Thyroid gland (tissue), 4 donors: ENCODE measurements at places on chromosomes 7 and 10.

DNA sequence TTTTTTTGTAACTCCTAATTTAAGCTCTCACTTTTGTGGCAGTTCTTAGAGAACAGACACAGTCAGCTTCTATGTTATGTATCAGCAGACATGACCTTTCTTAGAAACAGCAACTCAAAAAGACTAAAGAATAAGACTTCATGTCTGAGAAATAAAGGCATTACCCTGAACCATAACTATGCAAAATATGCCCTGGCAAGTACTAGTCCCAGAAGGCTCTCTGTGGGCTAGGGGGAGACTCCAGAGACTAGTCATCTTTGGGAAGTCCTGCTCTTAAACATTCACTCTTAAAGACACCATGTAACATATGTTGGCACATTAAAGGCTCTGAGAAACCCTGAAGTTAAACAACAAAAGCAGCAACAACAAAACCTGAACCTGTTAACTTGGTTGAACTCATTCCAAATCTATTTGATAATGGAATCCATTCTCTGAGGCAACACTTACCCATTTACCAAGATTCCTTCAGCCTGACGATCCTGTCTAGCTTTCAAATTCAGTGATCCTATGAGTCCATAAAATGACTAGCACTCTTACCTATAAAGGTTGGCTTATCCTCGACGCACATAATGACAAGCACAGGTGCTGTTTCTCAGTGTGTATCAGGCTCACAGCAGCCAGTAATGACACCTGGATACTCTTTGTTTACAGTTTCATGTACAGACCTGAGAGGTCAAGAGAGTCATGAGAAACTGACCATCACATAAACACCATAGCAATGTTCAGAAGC is 62.3 kb downstream of the OSBPL3 start:
- no peak for DNase-seq

DNA sequence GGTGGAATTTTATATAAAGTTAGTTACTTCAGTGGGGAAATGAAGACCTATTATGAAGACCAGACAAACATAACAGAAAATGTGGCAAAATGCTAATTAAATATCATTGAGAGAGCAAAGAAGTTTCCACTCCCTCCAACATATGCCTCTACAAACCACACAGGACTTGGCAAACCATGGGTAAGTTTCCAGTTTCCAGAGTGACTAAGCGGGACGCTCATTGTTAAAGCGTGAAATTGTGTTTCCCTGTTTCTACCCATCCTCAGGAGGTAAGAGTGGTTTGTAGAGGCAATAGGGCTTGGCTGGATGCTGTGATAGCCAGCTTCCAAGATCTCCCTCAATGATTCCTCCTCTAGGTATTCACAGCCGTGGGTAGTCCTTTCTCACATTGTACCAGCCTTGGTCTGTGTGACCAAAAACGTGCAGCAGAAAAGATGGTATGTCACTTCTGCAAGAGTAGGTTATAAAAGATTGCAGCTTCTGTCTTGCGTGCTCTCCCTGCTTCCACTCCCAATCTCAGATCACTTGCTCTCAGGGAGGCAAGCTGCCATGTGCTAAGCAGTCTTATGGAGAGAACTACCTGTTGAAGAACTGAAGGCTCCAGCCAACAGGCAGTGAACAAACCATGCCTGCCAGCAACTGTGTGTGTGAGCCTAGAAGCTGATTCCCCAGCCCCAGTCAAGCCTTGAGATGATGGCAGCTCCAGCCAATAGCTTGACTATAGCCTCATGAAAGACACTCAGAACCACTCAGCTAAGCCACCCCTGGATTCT is 35.7 kb downstream of the CBX3 start:
- DNase-seq, result no peak

DNA sequence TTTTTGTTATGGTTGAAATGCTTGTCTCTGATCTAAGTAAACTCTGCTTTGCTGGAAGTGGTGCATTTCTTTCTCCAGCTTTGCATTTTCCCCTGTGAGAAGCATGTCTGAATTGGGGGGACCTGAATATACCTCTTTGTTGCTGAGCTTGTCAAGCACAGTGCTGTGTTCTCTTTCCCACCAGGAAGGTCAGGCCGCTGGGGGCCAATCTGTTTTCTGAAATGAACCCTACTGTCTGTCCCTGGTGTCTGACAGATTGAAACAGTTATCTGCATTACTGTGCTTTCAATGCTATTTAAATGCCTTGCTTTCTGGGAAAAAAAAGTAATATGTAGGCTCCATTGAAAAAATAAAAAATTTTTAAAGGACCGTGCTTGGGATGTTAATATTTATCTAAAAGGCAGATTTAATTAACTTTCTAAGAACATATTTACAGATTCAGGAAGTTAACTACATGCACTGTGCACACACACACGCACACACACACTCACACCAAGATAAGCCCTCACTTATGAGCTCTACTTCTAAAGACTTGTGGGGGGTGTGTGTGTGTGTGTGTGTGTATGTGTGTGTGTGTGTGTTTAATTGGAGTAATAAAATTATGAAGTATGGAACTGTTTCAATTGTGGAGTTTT is 127.0 kb upstream of the FZD1 start:
- no peak for DNase-seq

GRCh38 chr10:80174641-80175395 is 30.5 kb downstream of the ANXA11 start:
- DNase-seq, result no peak

DNA sequence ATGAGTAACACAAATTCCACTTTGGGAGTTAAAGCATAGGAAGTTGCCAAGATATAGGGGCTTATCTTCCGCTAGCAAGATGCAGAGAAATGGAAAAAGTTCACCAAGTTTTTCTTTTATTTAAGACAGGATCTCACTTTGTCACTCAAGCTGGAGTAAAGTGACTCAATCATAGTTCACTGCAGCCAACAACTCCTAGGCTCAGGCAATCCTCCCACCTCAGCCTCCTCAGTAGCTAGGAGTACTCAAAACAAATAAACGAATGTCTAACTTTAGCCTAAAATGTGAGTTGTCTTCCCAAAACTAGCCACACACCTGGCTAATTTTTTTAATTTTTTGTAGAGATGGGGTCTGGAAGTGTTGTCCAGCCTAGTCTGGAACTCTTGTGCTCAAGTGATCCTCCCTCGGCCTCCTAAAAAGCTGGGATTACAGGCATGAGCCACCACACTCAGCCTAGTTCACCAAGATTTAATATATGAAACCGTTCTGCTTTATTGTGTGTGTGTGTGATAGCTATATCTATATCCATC is 9.9 kb downstream of the VIM start:
- no peak for DNase-seq

DNA sequence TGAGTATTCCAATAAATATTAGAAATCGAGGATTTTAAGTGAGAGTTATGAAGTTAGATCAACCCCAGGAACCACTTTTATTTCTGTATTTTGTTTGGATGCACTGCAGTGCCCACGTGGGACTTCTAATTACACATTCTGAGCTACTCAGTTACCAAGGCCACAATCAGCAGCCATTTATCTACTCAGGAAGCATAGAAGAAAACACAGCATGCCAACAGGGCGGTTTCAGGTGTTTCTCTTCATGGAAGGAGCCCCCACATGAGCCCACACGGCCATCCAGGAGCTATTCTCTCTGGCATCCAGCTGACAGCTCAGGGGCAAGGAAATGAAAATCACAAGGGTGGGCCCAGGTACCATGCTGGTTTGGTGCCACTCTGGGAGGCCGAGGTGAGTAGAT is 266.5 kb upstream of the MKLN1 start:
- DNase-seq, result no peak

GRCh38 chr7:131326576-131326975 is 1.1 kb upstream of the MKLN1 start:
- DNase-seq, result no peak

DNA sequence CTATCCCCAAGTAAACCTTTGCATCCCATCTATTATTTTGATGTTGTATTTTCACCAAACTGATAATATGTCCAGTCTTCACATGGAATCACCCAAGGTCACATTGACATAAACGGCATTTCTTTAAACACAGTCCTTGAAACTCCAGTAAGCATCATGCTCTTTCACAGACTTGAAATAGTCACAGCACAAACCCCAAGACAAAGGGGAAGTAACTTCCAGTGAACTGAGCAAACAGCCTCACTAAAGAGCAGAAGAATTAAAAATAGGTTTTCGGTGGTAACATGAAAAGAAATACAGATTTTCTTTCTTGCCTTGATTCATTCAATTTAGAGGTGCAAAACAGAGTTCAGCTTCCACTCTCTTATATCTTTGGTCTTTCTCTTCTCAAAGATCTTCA is 253.7 kb downstream of the SFMBT2 start:
- DNase-seq, result no peak

DNA sequence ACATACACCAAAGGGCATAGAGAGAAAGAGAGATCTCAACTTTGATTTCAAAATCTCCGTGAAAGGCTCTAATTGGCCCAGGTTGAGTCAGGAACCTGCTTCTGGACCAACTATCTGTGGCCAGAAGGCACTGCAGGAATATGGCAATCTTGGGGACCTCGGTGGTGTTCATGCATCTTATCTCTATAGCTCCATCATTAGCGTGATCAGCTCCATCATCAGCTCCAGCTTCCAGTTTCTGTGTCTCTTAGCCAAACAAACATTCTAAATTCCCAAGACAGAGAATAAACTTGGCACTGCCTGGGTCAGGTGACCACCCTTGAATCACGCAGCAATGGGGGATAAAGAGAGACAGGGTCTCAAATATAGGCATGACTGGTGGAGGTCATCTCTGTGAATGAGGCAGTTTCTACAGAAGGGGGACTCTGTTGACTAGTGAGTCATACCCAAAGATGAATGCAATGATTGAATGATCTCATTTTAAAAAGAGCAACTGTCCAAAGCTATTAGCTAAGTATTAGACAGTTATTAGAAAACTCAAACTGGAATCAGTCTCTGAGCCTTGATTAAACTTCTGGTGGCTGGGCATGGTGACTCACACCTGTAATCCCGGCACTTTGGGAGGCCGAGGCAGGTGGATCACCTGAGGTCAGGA is 5.4 kb upstream of the NRF1 start:
- no peak for DNase-seq

DNA sequence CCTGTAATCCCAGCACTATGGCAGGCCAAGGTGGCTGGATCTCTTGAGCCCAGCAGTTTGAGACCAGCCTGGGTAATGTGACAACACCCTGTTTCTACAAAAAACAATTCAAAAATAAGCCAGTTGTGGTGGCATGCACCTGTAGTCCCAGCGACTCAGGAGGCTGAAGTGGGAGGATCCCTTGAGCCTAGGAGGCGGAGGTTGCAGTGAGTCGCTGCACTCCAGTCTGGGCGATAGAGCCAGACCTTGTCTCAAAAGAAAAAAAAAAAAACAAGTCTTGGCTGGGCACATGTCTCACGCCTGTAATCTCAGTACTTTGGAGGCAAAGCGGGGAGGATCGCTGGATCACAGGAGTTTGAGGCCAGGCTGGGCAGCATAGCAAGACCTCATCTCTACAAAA is 74.6 kb upstream of the PDSS1 start:
- no peak for DNase-seq

GRCh38 chr10:103506061-103506460 is 12.6 kb downstream of the NEURL1 start:
- no peak for DNase-seq

GRCh38 chr7:95066737-95067530 is 159.5 kb downstream of the PPP1R9A start:
- no peak for DNase-seq

DNA sequence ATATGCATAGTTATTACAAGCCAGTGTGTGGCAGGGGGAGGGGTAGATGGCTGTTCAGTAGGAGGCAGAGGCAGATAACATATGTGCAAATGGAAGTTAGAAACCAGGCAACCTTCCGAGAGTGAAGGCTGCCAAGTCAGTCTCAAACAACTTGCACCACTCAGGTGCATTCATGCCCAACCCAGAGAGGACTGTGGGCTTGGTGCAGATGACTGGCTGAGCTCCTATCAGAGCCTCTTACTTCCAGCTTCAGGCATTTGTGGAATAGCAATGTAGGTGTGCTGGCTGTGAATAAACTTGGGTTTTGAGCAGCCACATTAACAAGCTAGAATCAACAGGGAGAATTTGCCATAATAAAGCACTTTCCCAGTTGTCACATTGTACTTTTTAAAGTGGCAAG is 789.8 kb downstream of the PHTF2 start:
- DNase-seq, result peak; percentile 20

DNA sequence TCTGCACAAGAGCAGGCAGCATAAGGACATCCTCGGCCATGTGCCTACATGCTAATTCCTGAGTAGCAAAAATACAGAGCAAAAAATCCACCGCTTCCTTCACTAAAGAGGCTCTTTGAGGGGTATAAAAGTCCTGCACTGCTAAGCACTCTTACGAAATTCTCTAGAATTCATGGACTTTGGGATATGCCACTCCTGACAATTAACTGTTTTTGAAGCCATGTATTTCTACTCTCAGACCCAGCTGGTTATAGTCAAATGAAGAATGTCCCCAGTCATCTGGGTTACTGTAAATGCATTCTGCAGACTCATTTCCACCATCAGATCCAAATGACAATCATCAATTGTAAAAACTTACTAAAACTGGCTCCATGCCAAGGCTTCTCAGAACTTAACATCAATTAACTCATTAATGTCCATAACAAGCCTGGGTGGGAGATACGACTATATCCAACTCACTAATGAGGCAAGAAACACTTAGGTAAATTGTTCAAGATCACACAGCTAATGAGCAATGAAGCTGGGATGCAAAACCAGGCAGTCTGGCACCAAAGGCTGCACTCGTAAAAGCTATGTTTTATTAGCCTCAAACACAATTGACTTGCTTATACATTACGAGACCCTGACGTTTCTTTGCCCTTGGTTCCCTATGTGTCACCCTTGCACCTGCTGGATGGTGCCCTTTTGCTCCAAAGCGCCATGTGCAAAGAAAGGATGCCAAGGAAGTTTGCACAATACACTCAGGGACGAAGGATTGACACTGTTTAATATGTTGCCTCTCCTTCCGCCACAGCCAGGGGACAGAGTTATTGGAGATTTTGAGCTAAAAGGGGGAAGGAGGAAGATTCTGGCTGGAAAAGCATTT is 250.4 kb downstream of the ELMO1 start:
- DNase-seq, result no peak

- DNase-seq, result no peak
These were observed 32.4 kb downstream of the CAMK2B start for GRCh38 chr7:44292876-44293560.

DNA sequence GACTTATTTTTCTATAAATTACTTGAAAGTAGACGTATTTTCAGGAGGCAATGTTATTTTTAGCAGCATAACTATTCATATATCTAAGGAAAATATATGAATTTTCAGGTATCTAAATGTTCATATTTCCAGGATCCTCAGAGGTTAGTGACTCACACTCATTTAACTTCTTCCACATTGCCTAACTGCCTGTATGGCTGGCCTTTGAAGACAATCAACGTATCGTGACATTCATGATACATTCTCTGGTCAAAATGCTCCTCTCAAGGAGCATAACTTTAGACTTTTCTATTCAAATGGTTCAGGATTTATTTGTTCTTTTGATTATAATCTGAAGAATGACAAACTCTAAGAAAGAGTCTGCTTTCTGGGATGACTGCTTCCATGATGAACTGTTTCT is 89.3 kb downstream of the SEMA3C start:
- DNase-seq, result no peak

DNA sequence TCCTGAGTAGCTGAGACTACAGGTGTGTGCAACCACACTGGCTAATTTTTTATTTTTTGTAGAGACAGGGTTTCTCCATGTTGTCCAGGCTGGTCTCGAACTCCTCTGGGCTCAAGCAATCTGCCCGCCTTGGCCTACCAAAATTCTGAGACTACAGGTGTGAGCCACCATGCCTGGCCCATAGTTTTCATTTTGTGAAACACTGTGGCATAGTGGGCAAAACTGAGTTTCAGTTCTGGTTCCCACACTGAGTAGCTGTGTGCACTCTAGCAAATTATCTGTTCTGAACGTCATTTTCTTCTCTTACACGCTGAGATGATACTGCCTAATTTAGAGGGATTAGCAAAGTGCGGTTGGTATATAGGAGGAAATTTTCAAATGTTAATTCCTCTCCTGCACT is 13.5 kb downstream of the ATP5MK start:
- no peak for DNase-seq
